ENCODE measurements at places on chromosomes 4 and X. TPM values are rescaled to one million over a fixed set of nuclear protein-coding genes. Genes with fewer than 3 reads are reported as not detected.

Gene MAGEB1
- not detected for total RNA-seq

Gene HOPX
- total RNA-seq: 45.4 TPM

Gene FGD1
- 4.6 TPM for total RNA-seq

DNA sequence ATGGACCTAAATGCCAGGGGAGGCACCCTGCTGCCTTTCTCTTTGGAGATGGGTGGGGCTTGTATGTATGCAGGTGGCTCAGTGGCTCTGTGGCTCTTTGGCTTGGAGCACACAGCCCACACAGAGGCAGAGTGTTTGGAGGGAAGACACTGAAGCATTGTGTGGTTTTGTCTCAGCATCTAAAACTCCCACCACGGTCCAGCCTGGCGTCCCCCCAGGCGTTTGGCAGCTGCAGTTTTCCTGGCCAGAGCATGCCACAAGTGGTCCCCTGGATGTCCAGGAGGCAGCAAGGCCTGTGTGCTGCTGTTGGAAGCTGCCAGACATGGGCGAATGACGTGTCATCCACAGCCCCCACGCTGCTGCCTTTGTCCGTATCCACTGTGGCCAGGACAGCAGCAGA lies 32.2 kb upstream of the PSAPL1 start:
- DNase-seq: no peak

DNA sequence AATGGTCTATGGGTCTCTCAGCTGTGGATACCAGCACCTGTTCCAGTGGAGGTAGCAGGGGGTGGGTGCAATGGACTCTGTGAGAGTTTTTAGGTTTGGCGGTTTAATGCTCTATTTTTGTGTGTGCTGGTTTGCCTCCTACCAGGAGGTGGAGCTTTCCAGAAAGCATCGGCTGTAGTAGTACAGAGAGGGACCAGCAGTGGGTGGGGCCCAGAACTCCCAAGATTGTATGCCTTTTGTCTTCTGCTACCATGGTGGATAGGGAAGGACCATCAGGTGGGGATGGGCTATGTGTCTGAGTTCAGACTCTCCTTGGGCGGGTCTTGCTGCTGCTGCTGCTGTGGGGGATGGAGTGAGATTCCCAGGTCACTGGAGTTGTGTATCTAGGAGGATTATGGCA lies 557.2 kb upstream of the GRID2 start:
- DNase-seq: no peak

- no peak for DNase-seq
Measured at GRCh38 chr4:169620880-169621248, 486 bp downstream of the CLCN3 start.

DNA sequence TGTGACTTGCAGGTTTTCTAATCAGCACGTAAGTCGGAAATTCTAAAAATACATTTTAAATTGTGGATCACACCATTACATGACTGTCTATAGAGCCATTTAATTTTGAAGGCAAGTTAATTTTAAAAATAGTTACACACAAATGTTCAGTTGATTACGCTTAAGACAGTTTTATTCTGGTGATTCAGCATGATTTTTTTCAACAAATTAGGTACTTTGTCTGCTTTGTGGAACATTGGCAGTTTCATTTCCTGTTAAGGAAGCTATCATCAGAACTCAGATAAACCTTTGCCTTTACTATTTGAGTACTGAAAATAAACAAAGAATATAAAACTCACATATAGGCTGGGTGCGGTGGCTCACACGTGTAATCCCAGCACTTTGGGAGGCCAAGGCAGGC lies 19.5 kb downstream of the SAT1 start:
- no peak for DNase-seq

DNA sequence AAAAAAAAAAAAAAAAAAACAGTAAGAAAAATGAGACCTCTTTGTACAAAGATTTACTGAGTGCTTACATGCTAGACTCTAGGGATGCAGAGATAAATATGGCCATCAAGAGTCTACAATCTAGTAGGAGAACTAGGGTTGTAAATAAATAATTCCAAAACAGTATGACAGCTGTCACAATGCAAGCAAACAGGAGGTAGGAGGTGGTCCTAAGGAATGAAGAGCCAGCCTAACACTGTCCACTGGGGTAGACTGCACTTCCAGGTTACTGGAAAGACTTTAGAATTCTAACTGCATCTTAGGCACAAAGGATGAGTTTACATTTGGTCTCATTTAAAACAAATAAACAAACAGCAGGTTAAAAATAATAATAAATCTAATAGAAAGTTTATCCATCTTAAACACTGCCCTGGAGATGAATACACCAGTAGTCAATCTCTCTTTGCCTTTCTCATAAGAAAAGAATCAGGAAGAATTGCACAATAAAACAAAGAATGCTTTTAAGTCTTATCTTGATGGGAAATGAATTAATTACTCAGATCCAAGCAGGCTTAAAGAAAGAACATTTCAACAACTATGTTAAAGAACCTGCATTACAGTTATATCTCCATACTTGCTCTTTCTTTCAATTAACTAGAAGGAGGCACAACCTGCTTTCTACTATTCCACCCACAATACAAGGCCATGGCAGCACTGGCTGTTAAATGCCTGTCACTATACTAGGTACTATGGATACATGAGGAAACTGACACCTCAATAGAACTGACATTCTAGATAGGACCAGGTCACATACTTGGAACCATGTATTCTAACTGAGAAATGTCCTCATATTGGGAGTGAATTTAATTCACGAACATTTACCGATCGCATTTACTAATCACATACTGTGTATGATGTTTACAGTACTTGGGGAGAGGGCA lies 12.7 kb downstream of the ADGRA3 start:
- DNase-seq: no peak
